GDM1 (cell line): ENCODE measurements at places on chromosomes 5 and 9.

DNA sequence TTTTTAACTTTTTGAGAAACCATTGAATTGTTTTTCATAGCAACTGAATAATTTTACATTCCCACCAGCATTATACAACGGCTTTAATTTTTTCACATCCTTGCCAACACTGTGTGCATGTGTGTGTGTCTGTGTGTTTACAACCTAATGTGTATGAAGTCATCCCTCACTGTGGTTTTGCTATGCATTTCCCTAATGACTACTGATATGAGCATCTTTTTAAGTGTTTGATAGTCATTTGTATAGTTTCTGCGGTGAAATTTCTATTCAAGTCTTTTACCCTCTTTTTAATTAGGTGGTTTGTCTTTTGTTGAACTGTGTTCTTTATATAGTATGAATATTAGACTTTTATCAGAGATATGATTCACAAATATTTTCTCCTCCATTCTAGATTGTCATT lies 263.1 kb upstream of the COX7C start:
- DNase-seq: no peak

DNA sequence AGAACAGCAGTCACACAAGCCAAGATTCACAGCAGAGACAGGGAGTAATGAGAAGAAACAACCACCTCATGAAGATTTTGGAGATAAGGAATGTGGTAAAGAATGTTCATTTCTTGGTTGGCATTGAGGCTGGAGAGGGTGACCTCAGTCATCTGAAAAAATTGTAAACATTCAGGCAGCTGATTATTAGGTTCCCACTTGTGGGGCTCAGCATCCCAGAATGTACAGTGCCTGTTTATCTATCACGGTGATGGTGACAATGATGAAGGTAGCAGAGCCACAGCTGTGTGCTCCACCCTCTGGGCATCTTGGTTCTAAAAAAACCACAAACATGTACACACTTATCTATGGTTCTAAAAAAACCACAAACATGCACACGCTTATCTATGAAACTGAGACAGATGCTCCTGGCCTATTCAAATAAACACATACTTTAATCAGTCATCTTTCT lies 143.9 kb upstream of the MOCS2 start:
- no peak for DNase-seq

- no peak for DNase-seq
These were observed 31.2 kb downstream of the GPR21 start for GRCh38 chr9:123064716-123065115.

DNA sequence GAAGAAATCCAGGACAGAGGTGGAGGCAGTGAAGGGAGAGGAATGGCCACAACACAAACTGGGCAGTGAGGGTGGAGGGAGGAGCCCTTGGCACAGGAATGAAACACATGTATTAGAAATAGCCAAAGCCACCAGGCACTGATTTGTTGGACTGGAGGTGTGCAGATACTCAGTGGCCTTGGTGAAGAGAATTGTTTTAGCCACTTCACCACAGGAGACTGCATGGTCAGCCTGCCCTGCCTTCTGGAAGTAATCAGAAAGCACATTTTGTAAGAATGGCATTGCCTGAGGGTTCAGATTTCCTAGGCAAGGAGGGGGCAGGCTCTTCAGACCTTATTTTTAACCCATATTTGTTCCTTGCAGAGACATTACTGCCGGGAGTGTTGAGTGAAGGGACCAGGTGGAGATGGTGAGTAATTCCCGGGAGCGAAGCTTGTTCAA lies 2.2 kb downstream of the SGCD start:
- no peak for DNase-seq

GRCh38 chr5:62771341-62771740 lies 192.7 kb downstream of the LRRC70 start:
- DNase-seq: no peak

DNA sequence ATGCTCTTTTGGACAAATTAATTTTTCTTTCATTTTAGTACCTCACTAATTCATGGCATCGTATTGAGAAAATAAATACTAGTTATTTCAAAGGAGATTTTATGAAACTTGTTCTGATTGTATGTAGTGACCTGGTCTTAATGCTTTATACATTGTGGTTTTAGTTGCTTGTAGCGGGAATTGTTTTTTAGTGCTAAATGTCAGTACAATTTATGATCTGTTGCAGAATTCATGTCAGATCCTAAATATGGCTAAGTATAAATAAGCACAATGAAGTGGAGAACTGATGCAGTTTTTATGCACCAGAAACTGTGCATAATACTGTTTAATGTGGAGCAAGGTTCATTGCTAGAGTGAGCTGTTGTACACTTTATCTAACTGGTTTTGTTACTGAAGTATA lies 308.8 kb downstream of the PJA2 start:
- DNase-seq: no peak

GRCh38 chr9:80775530-80775929 lies 913.8 kb downstream of the TLE1 start:
- no peak for DNase-seq

DNA sequence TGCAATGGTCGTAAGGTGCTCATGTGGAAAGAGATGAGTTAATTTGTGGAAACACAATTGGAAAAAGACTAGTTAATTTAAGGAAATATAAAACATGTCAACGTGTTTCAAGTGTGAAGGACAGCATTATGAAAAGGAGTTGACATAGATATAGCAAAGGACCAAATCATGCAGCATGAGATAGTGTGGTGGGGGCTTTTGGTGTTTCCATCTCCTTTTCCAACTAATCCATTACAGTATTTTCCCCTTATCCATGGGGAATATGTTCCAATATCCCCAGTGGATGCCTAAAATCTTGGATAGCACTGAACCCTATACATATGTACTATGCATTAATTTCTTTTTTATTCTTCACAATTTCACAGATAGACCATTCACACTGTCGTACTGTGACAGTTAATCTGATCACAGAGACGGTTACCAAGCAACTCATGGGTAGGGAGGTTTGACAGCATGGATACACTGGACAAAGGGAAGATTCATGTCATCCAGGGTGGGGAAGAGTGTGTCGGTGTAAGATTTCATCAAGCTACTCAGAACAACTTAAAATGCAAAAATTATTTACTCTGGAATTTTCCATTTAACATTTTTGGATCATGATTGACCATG lies 238.6 kb downstream of the CDH12 start:
- DNase-seq: no peak

DNA sequence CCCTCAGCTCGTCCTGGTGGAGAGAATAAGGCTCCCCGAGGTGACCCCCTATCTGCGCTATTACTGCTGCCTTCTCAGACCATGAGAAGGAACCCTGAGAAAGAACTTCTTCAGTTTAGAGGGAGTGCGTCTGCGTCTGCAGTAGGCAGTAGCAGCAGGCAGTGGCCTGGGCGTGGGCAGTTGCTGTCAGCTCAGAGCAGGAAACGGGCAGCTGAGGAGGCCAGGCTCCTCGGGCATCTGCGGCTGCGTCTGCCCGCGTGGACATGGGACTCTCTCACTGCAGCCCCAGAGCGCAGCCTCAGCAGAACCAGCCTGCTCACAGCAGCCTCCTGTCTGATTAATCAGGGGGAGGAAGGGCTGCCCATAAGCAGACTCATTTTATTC lies 49.8 kb upstream of the FCN1 start:
- DNase-seq: no peak

- DNase-seq: no peak
These were observed 78.9 kb downstream of the PLAC8L1 start for GRCh38 chr5:146026307-146027010.

GRCh38 chr9:110877374-110877773 lies 160.9 kb downstream of the LPAR1 start:
- no peak for DNase-seq

GRCh38 chr9:83572524-83572923 lies 34.3 kb upstream of the FRMD3 start:
- no peak for DNase-seq

DNA sequence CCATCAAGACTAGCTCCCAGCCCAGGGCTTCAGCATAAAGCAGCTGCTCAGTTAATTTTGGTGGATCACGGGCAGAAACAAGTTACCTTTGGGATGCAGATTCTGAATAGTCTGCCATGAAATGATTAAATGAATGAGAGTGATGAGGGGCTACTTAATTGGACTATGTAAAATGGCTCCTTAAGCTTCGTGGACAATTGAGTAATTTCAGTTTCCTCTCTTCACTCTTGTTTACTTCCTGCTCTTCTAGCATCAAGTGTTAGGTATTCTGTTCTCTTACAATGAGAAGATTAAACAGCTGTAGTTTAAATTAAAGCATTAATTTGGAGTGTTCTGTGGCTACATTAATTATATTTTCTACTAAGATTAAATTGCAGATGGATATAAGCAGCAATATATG lies 28.1 kb downstream of the PIK3R1 start:
- DNase-seq: no peak

DNA sequence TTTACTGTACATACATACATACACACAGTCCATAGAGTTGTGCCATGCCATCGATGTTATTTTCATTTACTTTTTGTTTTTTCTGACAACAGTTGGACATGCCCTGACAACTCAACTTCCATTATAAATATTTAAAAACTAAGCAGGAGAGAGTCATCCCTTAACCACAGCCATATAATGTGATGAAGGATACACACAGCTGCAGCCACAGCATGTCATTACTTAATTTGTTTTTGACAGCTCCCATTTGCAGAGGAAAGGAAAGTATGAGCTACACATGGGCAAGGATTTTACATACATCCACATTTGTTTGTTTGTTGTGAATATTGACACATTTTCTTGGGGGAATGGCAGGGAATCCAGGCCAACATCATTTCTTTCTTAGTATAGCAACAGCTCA lies 91.5 kb upstream of the TUT7 start:
- no peak for DNase-seq

DNA sequence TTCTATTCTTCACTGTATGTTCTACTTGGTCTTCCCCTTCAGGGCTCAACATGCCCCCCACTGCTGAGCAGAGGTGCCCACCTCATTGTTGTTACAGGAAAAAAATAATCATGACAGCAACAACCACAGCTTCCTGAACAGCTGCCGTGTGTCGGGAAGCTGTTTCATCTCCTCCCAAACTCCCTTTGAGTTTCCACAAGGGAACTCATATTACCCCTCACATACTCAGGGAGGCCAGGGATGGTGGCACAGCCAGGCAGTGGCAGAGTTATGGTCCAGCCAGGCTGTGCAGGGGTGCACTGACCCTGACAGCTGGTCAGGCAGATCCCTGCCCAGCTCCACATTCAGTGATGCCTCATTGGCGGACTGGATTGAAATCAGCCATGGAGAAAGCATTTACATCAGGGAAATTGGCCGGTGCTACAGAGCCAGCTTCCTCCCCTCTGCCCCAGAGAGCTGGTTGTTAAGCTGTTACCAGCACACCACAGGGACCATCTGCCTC lies 37.3 kb downstream of the SARDH start:
- DNase-seq: no peak

DNA sequence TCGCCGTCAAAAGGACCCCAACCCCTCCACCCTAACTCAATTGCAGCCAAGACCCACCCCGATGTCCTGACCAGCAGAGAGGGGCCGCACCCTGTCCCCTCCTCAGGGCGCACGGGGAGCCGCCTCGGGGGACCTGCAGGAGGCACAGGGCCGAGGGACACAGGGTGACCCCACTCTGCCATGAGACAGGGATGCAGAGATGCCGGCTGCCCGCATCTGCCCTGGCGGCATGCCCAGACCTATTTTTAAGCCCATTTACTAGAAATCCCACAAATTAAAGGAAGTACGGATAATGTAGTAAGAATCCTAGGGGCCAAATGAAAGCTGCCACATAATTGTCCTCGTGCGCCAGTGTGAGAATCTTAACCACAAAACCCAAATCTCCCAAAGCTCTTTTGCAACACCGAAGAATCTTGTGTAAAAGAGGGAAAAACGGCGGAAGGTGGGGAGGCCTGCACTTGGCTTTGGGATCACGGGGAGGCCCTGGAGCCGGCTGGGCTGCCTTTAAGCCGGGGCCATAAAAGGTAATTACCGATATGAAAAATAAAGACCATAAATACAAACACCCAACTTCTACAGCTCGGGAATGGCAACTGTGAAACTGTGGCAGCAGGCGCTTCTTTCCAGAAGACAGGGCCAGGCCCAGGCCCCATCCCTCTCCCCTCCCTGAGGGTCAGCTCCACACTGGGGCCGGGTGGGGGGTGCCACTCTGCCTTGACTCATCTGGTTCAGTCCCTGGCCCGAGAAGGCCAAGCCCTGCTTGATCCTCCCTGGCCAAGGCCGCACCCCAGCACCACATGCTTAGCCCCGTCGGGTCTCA lies 35.0 kb downstream of the NACC2 start:
- no peak for DNase-seq

- no peak for DNase-seq
These were observed 62.3 kb downstream of the RGS3 start for GRCh38 chr9:113525831-113526230.

- no peak for DNase-seq
These were observed 58.8 kb downstream of the SLC1A1 start for GRCh38 chr9:4548811-4549725.

DNA sequence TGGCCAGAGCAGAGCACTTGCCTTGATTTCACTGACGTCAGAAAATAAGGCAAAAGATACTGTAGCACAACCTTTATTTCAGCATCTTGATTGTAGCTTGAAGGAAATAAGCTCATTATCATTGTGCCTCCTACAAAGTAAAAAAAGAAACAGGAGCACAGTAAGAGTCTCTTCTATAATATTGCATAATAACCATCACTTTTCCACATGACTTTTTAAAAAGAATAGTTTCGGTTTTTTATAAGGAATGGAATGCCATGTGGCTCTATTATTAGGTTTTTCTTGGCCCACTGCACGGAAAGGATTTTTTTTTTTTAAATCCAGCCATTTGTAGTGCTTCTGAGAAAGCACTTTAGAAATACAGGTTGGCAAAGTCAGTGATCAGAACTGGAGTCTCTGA lies 655.3 kb downstream of the LRRC70 start:
- no peak for DNase-seq

DNA sequence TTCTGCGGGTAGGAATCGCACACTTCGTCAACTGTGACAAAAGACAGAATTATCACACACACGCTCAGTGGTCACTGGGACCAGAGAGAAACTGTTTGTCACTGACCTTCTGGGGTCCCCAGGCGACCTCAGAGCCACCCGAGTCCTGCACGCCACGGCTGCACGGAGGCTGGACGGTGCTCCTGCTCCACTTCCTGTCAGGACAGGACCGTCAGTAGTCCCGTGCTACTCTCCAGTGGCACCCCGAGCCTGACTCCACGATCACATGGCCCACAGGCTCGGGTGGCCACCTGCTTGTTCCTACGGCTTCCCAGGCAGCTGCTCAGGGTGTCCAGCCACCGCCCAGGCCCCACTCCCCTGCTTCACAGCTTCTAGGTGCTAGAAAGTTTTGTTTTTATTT lies 17.9 kb downstream of the MRNIP start:
- no peak for DNase-seq

DNA sequence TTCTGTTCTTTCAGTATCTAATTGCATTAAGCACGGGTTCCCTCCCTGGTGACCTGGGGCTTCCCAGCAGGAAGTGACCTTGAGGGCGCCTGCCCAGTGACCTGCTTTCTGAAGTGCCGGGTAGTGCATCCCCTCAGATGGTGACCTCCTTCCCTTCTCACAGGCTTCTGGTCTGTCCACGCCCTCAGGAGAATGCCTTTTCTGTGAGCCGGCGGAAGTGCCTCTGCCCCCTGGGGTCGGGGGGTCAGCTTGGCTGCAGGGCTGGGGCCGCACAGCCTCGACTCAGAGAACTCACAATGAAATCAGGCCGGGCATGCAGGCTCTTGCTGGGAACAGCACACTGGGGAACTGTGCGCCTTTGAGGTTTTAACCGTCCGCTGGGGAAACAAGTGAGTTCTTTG lies 124.5 kb upstream of the PHYKPL start:
- no peak for DNase-seq
